Activated naive CD8-positive, alpha-beta T cell treated with anti-CD3 and anti-CD28 coated beads, Interleukin-2, amount 50 U/mL, for 16 hours (primary cell): ENCODE measurements at places on chromosomes 12 and 14.

- no peak for DNase-seq
Observed at GRCh38 chr12:52256584-52256935, 17.9 kb upstream of the KRT86 start.

DNA sequence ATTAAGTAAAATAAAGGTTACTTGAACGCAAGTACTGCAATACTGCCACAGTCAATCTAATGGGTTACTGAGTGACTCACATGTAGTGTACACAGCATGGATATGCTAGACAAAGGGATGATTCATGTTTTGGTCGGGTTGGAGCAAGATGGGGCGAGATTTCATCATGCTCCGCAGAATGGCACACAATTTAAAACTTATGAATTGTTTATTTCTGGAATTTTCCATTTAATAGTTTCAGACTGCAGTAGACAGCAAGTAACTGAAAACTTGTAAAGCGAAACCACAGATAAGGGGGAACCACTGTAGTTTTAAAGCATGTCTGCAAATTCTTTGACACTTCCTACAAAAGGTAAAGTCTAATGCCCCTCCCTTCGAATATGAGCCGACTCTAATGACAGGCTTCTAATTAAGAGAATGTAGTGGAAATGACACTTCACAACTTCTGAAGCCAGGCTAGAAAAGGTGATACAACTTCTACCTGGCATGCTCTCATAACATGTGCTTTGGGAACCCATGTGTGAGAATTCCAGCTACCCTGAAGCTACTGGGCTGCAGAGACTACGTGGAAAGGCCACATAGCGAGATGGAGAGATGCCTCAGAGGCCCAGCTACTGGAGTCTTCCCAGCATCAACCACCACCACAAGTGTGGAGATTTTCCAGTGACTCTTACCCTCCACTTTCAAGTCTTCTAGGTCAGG lies 13.9 kb upstream of the TCP11L2 start:
- peak; percentile 17 for DNase-seq

DNA sequence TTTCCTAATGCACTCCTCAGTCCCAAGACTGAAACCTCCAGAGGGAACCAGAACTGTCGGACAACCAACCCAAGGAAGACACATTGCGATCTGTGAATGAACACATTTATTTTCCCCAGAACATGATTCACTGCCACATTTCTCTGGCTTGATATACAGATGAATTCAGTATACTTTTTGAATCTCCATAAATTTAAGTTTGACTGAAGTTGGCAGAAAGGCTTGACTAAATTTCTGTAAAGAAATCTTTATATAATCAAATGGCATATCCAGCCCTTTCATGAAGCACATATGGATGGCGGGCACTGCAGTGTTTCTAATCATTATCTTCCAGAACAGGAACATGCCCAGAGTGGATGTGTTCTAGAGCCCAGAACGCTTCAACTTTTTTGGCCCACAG lies 56.7 kb downstream of the DCAF5 start:
- DNase-seq, result no peak

DNA sequence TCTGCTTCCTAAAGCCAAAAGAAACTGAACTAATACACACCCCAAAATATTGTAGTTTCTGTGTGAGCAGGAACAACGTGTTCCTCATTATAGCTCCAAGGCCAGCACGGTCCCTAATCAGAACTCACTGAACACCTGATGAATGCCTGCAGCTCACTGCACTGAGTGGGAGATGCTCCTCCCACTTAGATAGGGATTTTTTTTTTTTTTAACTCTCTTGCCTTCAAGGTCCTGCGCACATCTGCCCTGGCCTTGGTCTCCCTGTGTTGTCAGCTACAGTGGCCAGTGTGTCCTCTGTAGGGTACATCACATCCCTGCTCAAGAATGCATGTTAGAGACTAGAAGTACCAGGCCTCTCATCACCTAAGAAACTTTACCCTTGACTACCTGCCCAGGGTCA lies 44.3 kb upstream of the TMPO start:
- DNase-seq, result no peak

- no peak for DNase-seq
Observed at GRCh38 chr14:68487805-68488590, 304.9 kb downstream of the ZFP36L1 start.

- no peak for DNase-seq
Observed at GRCh38 chr12:3342051-3342450, 149.0 kb upstream of the PRMT8 start.

DNA sequence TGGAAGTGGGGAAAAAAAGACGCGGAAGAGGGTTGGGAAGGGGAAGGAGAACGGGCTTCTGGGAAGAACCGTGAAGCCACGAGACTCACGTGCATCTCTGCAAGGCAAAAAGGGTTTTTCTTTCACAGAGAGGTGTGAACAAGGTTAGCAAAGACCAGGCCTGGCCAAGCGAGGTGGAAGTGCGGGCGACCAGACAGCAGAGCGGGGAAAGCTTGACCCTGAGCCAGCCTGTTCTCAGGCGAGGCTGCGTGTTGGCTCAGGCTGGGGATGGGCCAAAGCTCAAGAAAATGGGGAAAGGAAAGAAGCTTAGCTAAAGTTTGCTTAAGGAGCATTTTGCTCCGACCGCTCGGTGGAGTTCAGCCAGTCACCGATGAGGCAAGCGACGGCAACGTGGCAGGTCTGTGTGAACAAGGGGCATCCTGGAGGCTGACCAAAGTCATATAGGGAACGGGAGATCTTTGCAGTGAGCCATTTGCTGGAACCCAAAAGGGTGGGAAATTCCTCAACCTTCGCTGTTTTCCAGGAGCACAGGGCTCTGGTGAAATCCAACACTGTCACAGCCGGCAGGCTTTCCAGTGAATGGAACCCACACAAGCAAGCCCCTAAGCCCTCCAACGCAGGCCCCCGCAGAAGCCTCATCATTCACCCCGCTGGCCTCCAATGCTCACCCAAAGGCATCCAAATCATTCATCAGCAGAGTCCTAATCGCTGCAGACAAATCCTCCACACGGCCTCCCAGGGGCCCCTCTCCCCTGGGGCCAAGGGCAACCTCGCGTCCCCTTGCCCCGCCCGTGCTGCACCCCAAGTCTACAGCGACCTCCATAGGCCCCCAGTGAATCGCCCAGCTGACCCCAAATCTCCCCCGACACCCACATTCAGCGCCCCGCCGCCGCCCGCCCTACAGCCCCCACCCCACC lies 754 bp downstream of the ZNF605 start:
- DNase-seq, result no peak

- no peak for DNase-seq
Observed at GRCh38 chr12:26878661-26879119, 45.7 kb upstream of the ITPR2 start.

DNA sequence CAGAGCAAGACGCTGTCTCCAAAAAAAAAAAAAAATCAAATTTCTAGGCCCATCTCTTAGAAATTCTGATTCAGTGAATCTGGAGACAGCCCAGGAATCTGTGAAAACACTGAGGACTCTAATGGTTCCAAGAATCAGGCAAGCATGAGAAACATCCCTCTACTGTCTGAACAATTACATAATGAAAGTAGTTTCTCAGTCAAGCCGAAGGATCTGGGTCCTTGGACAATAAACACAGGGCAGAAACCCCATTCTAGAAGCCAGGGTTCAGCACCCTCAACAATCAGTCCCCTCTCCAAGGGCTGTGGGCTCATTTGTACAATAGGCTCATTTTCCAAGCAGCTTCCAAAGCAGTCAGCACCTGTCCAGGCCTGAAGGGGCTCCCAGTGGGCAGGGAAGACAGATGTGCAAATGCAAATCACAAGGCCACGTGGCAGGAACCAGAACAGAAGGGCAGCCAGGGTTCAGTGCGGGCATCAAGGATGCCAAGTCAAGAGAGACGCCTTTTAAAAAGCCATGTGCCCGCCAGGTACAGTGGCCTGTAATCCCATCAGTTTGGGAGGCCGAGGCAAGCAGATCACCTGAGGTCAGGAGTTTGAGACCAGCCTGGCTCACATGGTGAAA lies 96.1 kb downstream of the KSR2 start:
- no peak for DNase-seq

DNA sequence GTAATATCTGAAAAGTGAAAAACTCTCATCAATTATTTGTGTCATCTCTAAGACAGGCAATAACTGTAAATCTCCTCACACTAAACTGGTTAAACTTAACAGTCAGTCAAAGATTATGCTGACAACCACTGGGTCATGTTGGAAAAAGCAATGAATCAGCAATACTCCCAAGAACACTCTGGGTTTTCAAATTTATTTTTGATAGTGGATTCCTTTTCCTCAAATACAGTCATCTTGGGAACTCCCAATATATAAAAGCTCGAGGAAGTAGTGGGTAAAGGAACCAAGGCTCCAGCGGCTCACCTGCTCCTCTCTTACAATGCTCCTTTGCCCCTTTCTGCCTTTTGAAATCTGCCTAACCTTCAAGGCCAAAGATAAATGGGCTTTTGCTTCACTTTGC lies 70.0 kb downstream of the ARMH4 start:
- DNase-seq, result no peak

- DNase-seq, result no peak
Observed at GRCh38 chr12:56358836-56359532, 923 bp downstream of the STAT2 start.

- DNase-seq, result no peak
Observed at GRCh38 chr14:96206461-96206860, 1.8 kb downstream of the BDKRB2 start.

DNA sequence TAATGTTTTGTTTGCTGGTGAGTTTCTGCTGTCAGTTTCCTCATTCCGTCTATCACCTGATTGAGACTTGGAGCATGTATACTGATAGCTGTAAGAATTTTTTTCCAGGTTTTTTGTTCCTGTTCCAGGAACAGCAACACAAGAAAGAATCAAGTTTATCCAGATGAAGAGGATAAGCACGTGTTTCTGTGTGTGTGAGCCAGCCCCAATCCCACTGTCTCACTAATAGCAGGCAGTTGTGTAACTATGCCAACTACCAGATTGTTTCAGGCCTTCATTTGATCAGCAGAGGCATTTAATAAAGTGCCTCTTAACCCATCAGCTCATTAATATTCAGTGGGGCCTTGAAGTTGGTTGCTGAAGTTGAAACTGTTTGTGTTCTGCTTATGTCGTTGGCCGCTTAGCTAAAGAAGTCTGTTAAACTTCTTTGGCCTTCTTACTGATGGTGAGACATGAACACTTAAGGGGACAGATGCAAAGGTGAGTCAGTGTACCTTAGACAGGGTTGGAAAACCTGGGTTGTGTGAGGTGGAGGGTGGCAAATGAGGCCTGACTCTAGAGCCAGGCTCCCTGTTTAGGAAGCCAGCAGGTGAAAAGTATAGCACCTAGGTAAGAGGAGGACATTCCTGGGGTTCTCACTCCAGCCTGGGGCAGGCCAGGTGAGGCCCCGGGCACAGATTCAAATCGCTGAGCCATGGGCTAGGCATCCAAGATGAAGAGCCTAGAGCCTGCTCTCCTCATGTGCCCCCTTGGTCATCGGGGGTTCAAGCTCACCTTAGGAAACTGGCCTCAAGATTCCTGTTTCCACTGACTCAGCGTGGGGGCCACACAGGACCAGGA lies 3.7 kb downstream of the ANKRD13A start:
- no peak for DNase-seq

- no peak for DNase-seq
Observed at GRCh38 chr14:105337966-105338741, 23.6 kb downstream of the PACS2 start.

- no peak for DNase-seq
Observed at GRCh38 chr12:102765736-102766135, 151.3 kb downstream of the PAH start.

DNA sequence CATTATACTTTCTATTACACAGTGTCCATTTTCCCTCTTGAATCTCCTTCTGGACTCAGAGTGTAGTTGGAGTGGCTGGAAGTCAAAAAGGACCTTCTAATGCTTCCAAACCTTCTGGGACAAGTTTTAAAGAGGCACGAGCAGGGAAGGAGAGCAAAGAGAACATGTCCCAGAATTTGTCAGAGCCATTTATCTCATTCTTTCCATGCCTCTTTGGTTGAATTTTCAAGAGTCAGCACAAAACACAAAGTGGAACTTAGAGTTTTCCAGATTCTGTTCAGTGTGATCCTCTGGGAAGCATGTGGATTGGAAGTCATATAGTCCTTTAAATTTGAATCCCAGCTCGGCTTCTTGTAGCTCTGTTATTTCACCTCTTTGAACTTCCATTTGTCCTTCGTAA lies 138.2 kb upstream of the PWP1 start:
- DNase-seq, result no peak
